ENCODE measurements at places on chromosomes 11 and 22. TPM values are rescaled to one million over a fixed set of nuclear protein-coding genes. Genes with fewer than 3 reads are reported as not detected.

GRCh38 chr22:49977578-49977977 is 17.0 kb downstream of the PIM3 start:
- no peak for DNase-seq

GRCh38 chr11:131025020-131025419 is 108.7 kb upstream of the SNX19 start:
- DNase-seq = no peak

DNA sequence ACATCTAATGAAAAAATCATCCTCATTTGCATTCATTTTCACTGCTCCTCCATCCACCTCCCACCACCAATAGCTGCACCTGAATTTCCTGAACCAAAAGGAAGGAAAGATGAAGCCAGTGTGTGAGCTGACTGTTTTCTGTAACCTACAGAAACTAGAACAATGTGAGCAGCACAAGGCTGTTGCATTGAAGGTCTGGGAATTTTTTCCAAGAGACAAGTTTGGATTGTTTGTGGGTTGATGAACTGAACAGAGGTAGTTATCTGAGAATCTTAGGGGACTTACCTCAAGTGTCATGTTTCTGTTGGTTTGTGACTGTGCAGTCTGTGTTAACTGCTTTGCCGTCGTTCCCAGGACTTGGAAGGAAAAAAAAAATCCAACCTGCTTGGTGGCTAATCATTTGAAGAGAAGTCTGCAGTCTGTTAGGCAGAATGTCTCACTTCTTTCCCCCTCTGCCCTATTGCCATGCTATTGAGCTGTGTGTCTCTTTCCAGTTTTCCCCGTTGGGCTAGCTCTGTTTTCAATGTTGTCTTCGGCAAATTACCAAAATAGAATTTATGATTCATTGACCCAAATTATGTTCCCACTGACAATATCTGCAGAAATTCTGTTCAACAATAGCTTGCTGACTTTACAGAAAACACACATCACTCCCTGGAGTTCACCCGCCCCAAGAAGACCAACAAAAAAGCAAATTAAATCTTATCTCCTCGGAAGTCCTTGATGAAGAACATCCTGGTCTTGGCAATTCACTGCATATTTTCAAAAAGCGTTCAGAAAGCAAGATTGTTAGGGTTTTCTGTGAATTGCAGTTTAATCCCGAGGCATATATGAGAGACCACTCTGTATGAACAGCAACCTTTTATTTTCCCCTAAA is 76.0 kb downstream of the SC5D start:
- DNase-seq = no peak

GRCh38 chr22:49235463-49236300 is 592.0 kb downstream of the BRD1 start:
- DNase-seq = peak; percentile 44

DNA sequence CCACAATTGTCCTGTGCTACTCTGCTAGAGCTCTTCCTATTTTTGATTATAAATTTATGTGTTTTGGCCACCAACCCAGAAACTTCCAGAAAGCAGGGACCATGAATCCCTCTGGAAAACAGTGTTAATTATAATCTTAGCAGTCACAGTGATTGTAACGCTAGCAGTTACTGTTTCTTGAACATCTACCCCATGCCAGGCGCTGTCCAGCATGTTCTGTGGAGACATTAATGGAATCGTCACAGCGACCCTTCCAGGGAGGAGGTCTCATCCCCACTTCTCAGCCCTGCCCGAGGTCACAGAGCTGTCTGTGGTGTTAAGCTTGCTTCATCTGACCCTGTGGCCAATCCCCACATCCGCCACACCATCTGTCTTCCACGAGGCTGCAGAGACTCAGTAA is 13.9 kb upstream of the PNPLA5 start:
- DNase-seq = no peak

- no peak for DNase-seq
Measured at GRCh38 chr11:65246506-65246905, 15.3 kb upstream of the POLA2 start.

DNA sequence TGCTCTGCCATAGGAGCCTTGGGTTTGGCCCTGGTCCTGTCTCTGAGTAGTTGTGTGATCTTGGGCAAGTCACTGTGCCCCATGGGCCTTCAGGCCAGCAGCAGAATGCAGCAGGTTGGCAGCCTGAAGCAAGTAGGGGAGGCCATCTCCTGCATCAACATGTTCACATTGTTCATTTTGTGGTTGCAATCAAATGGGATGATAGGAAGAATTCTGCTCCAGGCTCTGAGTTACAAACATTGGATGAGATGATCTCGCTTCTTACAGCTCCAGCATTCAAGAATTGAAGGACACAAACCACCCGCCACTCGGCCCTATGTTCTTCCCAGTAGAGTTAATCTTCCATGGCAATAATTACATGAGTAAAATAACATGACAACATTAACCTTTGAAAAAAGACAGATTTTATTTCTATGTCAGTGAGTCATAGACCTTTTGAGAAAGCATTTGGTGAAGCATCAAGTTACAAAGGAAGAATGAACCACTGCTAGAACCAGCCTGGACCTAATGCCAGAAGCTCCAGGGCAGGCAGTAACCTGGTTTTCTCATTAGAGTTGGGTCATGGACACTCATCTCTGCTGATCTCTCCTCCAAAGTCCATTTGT is 308.3 kb upstream of the NCAM1 start:
- DNase-seq = no peak

DNA sequence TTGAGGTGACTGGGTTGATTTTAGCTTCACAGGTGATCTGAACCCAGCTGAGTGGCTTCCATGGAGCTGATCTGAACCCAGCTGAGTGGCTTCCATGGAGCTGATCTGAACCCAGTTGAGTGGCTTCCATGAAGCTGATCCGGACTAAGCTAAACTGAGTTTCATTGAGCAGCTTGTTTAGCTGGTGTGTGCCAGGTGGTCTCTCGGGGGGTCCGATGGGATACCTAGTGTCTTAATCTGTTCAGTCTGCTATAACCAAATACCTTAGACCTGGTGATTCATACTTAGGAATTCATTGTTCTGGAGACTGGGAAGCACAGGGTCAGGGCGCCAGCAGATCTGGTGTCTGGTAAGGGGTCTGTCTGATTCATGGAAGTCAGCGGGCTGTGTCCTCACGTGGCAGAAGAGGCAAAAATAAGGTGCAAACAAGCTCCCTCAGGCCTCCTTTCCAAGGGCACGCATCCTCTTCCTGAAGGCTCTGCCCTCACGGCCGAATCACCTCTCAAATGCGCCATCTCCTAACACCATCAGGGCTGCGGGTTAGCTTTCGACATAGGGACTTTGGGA is 52.5 kb upstream of the KCNQ1OT1 start:
- DNase-seq = peak; percentile 40

GRCh38 chr22:32660292-32660691 is 141.2 kb upstream of the TIMP3 start:
- DNase-seq = no peak

GRCh38 chr11:26105762-26106423 is 226.0 kb upstream of the ANO3 start:
- DNase-seq = no peak

- DNase-seq = no peak
Measured at GRCh38 chr11:45663486-45664375, 1.7 kb downstream of the CHST1 start.

DNA sequence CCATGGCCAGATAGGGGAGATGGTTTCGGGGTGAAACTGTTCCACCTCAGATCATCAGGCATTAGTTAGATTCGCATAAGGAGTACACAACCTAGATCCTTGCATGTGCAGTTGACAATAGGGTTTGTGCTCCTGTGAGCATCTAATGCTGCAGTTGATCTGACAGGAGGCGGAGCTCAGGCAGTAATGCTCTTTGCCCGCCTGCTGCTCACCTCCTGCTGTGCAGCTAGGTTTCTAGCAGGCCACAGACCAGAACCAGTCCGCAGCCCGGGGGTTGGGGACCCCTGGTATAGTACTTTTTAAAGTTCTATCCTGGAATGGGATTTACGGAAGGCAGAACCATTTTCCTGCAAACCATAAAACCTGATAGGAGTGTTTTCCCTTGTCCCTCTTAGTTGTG is 54.6 kb downstream of the POLD3 start:
- peak; percentile 63 for DNase-seq

- DNase-seq = no peak
Measured at GRCh38 chr11:103591554-103591953, 444.9 kb upstream of the DDI1 start.

DNA sequence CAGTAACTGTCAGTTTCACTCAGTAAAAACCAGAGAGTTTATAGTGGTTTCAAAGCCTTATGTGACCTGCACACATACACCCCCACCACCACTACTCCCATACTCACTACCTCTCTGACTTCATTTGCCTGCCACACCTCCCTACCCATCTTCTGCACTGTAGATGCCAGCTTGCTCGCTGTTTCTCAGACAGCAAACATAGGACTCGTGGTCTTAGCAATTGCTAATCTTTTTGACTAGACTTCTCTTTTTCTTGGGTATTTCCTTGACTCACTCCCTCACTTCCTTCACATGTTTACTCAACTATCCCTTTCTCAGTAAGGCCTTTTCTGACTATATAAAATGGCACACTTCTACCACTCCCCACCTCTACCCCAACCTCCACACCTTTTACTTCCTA is 27.8 kb downstream of the CEP295 start:
- no peak for DNase-seq

- DNase-seq = peak; percentile 71
Measured at GRCh38 chr11:7656704-7657103, 16.6 kb downstream of the CYB5R2 start.

Gene GAB4
- total RNA-seq = not detected

Gene AGBL2
- total RNA-seq = 2.5 TPM

Gene ACTN3
- not detected for total RNA-seq

Gene MPPED2
- 7.9 TPM for total RNA-seq

Gene OR4B1
- not detected for total RNA-seq

All from spleen (tissue), 13 donors.